ENCODE measurements at places on chromosomes 11 and 22. TPM values are rescaled to one million over a fixed set of nuclear protein-coding genes. Genes with fewer than 3 reads are reported as not detected.

Gene MEI1
- 2.9 TPM for polyA plus RNA-seq

Gene ME3
- polyA plus RNA-seq: 31.1 TPM

Gene ART5
- 1.1 TPM for polyA plus RNA-seq

Gene CD44
- 590 TPM for polyA plus RNA-seq

Gene SYTL2
- 41.0 TPM for polyA plus RNA-seq

Gene TSGA10IP
- polyA plus RNA-seq: 0.60 TPM

Gene C22orf42
- polyA plus RNA-seq: not detected

Gene TRIM48
- not detected for polyA plus RNA-seq

Gene LDHAL6A
- 0.27 TPM for polyA plus RNA-seq

Gene DPP3
- 20.6 TPM for polyA plus RNA-seq

Gene DUSP8
- 0.85 TPM for polyA plus RNA-seq

Gene LMO2
- polyA plus RNA-seq: 50.1 TPM

Gene NEU3
- 15.5 TPM for polyA plus RNA-seq

Gene SLC15A3
- 20.6 TPM for polyA plus RNA-seq

Gene TCN1
- not detected for polyA plus RNA-seq

Gene ANO5
- polyA plus RNA-seq: 1.9 TPM

Gene EIF4ENIF1
- 45.6 TPM for polyA plus RNA-seq

Gene TCN2
- 21.9 TPM for polyA plus RNA-seq

Gene ANGPTL5
- 0.13 TPM for polyA plus RNA-seq

Gene DGCR6
- polyA plus RNA-seq: 13.8 TPM

Gene ST14
- 39.9 TPM for polyA plus RNA-seq

Gene CYP2D6
- 3.7 TPM for polyA plus RNA-seq

Gene ENTHD1
- polyA plus RNA-seq: not detected

Gene ACRV1
- 0.73 TPM for polyA plus RNA-seq

Gene DCDC1
- 3.1 TPM for polyA plus RNA-seq

Gene DEFB131B
- polyA plus RNA-seq: 3.6 TPM

Gene CCDC81
- 4.9 TPM for polyA plus RNA-seq

Gene TIRAP
- polyA plus RNA-seq: 14.2 TPM

Gene ASCL2
- 1.3 TPM for polyA plus RNA-seq

Gene OR51B5
- 0.42 TPM for polyA plus RNA-seq

Gene POTEH
- not detected for polyA plus RNA-seq

Gene CDC42EP1
- 35.5 TPM for polyA plus RNA-seq

Gene EFCAB6
- 3.9 TPM for polyA plus RNA-seq

Data from right lung (tissue), 10 donors.